Spinal cord (tissue), 10 donors: ENCODE measurements at places on chromosomes 2 and 18.

DNA sequence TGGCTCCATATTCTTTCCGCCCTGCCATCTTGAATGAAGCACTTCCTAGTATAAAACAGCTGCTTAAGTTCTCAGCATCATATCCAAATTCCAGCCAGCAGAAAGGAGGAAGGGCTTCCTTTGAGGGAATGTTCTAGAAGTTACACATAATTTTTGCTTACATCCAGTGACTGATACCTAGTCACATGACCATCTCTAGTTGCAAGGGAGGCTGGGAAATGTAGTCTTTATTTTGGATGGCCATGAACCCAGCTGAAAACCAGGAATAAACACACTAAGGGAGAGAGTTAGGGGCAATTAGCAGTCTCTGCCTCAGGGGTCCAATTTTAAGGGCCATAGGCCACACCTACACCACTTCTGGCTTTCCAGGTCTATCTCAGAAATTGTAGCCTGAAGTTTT is 57.8 kb upstream of the LMAN1 start:
- no peak overlapping the region for H3K4me3 ChIP-seq
- no peak overlapping the region for H3K27ac ChIP-seq
- no peak for DNase-seq
- H3K4me1 ChIP-seq: no peaks in the 10 kb centered on the region
- no peaks in the 10 kb centered on the region for H3K36me3 ChIP-seq
- H3K27me3 ChIP-seq: peaks cover 2% of the 10 kb centered on the region

- no peaks in the 10 kb centered on the region for H3K27me3 ChIP-seq
- H3K4me3 ChIP-seq: no peak overlapping the region
- peak overlapping the region; percentile 45 for H3K27ac ChIP-seq
- peak; percentile 82 for DNase-seq
- no peaks in the 10 kb centered on the region for H3K36me3 ChIP-seq
These were observed 54.2 kb downstream of the ACTR2 start for GRCh38 chr2:65281627-65282351.

DNA sequence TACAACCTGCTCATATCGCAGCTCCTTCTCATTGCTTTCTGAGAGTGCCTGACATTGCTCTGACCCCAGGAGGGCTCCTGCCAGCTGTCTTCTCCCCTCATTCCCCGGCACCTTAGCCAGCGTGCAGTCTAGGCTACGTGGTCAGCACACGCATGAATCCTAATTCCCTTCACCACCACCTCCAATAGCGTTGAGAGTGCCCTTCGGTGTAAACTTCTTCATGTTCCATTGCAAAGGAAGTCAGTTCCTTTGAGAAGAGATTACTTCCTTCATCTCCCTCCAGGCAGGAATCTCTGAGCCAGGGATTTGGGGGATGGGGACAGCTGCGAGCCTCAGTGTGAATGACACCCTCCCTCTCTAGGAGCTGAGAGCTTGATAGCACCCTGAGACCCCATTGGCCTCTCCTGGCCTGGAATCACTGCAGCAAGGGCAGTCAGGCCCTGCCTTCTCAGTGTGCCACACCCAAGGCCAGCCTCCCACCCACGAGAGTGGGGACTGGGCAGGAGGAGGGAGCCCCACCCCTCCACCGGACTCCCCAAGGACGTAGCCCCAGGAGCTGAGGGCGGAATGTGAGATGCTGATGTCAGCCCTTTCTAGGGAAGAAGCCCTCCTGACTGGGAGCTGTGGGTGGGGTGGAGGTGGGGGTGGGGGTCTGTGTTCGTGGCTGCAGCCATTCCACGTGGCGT is 53.4 kb downstream of the SLC66A2 start:
- H3K27me3 ChIP-seq: no peaks in the 10 kb centered on the region
- peaks cover 41% of the 10 kb centered on the region for H3K36me3 ChIP-seq
- H3K4me3 ChIP-seq: no peak overlapping the region
- no peak for DNase-seq
- H3K4me1 ChIP-seq: no peaks in the 10 kb centered on the region
- no peak overlapping the region for H3K27ac ChIP-seq

DNA sequence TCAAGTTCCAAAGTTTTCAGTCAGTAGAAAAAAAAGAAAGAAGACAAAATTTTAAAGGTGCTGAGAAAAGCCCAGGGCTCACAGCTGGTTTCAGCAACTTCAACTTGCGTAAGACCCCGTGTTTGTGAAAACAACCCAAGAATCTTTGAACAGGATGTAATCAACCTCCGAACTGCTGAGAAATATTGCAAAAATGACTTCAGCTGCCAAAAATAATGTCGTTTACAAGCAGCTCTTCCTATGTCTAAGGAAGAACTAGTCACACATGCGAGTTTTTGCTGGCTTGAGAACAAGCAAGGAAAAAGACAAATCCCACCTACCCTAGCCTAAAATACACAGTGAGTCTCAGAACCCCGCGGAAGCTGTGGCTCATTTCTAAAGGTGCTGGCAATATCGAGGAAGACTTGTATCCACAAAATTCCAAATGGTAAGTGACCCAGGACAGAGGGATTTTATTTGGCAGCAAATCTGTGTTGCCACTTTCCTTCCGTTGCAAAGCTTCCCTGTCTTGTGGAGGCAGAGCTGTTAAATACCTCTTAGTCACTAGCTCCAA is 59.8 kb upstream of the SLC8A1 start:
- no peaks in the 10 kb centered on the region for H3K4me1 ChIP-seq
- no peaks in the 10 kb centered on the region for H3K36me3 ChIP-seq

DNA sequence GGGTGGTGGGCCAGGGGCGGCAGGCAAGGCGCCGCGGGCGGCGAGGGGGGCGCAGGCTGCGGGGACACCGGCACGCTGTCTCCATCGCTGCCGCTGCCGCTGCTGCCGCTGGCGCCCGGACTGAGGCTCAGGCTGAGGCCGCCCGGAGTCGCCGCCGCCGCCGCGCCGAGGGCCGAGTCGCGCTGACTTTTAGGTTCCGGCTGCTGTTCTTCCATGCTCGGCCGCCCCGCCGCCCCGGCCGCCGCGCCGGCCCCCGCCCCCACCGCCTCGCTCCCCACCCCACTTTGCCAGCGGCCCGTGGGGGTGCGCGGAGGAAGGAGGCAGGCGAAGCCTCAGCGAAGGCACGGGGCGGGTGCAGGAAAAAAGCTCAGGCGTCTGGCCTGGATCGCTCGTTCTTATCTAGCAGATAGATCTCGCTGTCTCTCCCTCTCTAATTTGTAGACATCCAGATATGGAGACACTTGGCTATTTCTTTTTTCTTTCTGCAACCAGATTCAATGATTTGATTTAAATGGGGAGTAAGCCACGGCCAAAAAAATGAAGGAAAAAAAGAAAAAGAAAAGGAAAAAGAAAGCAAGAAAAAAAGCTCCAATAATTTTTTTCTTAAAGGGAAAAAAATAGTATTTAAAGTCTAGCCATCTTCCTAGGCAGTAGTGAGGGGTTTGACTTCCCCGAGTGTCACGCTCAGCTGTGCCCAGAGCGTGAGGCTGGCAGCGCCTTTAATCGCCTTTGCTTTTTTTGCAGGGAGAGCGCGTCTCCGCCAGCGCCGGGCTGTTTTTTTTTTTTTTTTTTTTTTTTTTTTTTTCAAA is at the start of gene EN1:
Gene EN1 (minus strand): TSS at position 696 of the 809 bp plus-strand sequence. CDS start 481 bp downstream, at position 215.
- H3K4me3 ChIP-seq: peak within 1 kb of the TSS; percentile 2
- H3K27me3 ChIP-seq: peaks cover 95% of the 10 kb centered on the region
- peak; percentile 43 for DNase-seq
- H3K4me1 ChIP-seq: peaks cover 41% of the 10 kb centered on the region
- H3K36me3 ChIP-seq: no peaks in the 10 kb centered on the region

DNA sequence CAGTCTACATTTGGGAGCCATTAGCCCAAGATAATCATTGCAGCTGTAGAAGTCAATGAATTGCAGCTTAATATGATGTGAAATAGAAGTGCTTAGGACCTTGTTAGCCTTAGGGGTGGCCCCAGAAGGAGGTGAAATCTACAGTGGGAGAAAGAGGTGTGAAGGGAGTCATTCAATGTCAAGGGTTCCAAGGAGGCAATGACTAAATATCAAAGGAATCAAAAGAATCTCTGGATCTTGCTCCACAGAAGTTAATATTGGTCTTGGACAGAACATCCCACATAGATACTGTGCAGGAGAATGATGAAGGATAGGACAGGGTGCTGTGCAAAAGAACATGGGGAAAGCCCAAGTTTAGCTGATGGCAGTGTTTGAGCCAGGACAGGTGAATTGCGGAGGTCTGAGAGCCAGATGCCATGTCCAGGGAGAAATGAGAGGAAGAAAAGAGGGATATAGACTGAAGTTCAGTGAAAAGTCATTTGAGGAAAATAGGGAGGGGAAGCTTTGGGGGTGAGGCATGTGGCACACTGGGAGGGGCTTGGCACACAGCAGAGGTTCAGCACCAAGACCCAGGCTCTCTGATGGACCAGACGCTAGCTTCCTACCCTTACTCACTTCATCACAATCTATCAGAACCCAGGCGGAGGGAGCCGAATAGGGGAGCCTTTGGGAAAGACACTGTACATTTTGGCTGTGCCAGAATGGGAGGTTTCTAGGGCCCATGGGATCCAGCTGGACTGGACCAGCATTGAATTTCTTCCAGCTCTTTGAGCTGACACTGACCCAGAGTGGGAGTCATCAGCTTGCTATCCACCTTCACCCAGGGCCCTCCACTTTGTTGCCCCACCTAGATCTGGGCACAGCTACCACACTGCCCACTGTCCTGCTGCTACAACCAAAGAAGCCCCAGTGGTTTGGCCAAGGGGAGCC is 2.2 kb downstream of the IL1F10 start:
- no peak for DNase-seq
- no peaks in the 10 kb centered on the region for H3K4me1 ChIP-seq
- no peaks in the 10 kb centered on the region for H3K36me3 ChIP-seq

- DNase-seq: no peak
- no peak overlapping the region for H3K4me3 ChIP-seq
- H3K27me3 ChIP-seq: no peaks in the 10 kb centered on the region
These were observed 21.1 kb downstream of the PTPN2 start for GRCh38 chr18:12862874-12863482.

DNA sequence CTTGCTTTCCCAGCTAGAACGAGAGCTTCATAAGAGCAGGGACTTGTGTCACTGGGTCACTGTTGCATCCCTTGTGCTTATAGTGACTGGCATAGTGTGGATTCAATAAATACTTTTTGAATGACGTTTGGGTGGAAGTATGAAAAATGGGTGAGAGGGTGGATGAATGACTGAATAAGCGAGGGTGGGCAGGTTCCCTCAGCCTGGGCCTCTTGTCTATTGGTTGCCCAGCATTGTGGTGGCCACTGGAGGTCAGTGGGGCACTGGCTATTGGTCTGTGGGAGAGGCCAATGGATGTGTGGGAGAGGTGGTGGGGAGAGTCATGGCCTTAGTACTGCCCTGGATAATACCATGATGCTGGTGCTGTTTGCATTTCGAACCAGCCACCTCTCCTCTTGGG is 93.8 kb upstream of the SKOR2 start:
- DNase-seq: no peak
- H3K27ac ChIP-seq: no peak overlapping the region
- H3K36me3 ChIP-seq: no peaks in the 10 kb centered on the region
- H3K27me3 ChIP-seq: peaks cover 6% of the 10 kb centered on the region
- H3K4me3 ChIP-seq: no peak overlapping the region
- peaks cover 4% of the 10 kb centered on the region for H3K4me1 ChIP-seq

GRCh38 chr2:45750484-45750883 is 99.0 kb downstream of the PRKCE start:
- no peak overlapping the region for H3K27ac ChIP-seq
- no peak for DNase-seq
- no peak overlapping the region for H3K4me3 ChIP-seq

- H3K27me3 ChIP-seq: no peaks in the 10 kb centered on the region
- H3K4me3 ChIP-seq: no peak overlapping the region
- H3K36me3 ChIP-seq: no peaks in the 10 kb centered on the region
- DNase-seq: no peak
These were observed 25.4 kb downstream of the DSG4 start for GRCh38 chr18:31402026-31402373.

DNA sequence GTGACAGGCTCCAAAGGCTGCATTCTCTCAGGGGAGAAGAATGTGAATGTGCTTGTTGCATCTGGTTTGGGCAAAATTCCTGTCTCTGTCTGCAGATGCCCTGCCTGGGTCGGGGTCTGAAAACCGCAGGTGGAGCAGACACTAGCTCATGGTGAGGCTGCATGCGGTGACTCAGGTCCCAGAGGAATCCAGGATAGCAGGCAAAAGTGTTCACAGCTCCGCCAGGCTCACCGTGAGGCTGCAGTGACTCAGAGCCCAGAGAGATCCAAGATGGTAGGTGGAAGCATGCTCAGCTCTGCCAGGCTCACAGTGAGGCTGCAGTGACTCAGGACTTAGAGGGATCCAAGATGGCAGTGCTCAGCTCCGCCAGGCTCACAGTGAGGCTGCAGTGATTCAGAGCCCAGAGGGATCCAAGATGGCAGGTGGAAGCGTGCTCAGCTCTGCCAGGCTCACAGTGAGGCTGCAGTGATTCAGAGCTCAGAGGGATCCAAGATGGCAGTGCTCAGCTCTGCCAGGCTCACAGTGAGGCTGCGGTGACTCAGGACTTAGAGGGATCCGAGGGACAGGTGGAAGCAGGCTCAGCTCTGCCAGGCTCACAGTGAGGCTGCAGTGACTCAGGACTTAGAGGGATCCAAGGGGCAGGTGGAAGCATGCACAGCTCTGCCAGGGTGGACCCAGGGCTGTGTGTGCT is 200.5 kb downstream of the ACKR3 start:
- no peak overlapping the region for H3K27ac ChIP-seq
- no peaks in the 10 kb centered on the region for H3K27me3 ChIP-seq
- H3K4me1 ChIP-seq: no peaks in the 10 kb centered on the region
- no peak for DNase-seq
- H3K36me3 ChIP-seq: no peaks in the 10 kb centered on the region

DNA sequence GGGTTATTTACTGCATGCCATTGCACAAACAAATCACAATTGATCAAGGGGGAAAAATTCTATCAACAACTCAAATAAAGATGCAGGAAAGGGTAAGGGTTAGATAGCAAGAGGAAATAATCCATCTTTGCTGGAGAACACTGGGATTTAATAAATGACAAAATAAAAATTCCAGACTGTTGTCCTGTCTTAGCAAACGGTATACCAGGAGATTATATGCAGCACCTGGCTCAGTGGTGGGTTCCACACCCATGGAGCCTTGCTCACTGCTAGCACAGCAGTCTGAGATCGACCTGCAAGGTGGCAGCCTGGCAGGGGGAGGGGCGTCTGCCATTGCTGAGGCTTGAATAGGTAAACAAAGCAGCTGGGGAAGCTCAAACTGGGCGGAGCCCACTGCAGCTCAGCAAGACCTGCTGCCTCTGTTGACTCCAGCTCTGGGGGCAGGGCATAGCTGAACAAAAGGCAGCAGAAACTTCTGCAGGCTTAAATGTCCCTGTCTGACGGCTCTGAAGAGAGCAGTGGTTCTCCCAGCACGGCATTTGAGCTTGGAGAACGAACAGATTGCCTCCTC is 296.5 kb upstream of the THSD7B start:
- no peak overlapping the region for H3K27ac ChIP-seq
- no peaks in the 10 kb centered on the region for H3K27me3 ChIP-seq
- no peaks in the 10 kb centered on the region for H3K4me1 ChIP-seq
- DNase-seq: no peak
- no peaks in the 10 kb centered on the region for H3K36me3 ChIP-seq
